ENCODE measurements at places on chromosomes 13 and 19. TPM values are rescaled to one million over a fixed set of nuclear protein-coding genes. Genes with fewer than 3 reads are reported as not detected.

Gene FSD1
- total RNA-seq = 1.5 TPM

DNA sequence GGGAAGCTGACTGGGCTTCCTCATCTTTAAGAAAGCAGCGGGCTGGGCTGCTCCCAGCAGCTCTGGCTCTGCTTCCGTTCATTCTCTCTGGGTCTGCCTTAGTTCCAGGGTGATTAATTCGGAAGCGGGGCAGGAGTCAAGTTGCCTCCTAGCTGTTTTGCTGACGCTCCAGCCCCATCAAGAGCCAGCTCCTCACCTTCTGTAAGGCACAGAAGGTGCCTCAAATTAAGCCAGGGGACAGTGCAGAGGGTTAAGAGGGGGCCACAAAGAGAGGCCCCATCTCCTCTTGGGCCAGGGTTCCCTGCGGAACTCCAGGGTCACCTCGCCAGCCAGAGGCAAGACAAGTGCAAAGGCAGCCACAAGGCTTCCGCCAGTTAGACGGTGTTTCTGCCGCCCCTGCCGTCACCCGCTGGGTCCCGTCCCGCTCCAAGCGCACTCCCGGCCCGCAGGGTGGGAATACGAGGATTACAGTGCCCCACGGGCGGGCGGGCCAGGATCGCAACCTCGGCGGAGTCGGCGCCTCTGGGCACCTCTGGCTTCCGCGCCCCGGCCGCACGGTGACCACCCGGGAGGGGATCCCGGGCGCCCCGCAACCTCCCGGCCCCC, 508 bp downstream of the SLC15A1 start:
- peak overlapping the region; percentile 36 for H3K4me3 ChIP-seq
- peaks cover 14% of the 10 kb centered on the region for H3K27me3 ChIP-seq
- H3K36me3 ChIP-seq = no peaks in the 10 kb centered on the region
- no peak for DNase-seq

Gene GSX1
- not detected for total RNA-seq

DNA sequence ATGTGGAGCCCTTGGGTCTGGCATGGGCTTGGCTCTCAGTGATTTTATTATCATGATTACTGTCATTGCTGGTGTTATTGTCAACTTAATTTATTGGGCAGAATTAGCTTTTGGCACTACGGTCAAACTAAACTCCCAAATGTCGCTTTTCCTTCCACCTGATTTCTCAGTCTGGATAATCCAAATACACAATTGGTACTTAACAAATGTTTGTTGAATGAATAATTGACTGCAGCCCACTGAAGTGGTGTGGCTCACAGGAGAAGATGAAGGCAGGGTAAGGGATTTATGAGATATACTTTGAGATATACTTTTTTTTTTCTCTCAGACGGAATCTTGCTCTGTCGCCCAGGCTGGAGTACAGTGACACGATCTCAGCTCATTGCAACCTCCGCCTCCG, 1.5 kb downstream of the COLGALT1 start:
- no peak for DNase-seq
- H3K4me3 ChIP-seq = no peak overlapping the region
- H3K4me1 ChIP-seq = peaks cover 13% of the 10 kb centered on the region
- no peak overlapping the region for H3K27ac ChIP-seq

GRCh38 chr13:65629926-65630325, 1600.2 kb downstream of the PCDH9 start:
- H3K4me1 ChIP-seq = no peaks in the 10 kb centered on the region
- no peaks in the 10 kb centered on the region for H3K27me3 ChIP-seq
- no peak overlapping the region for H3K27ac ChIP-seq

Gene KLF1
- total RNA-seq = not detected

DNA sequence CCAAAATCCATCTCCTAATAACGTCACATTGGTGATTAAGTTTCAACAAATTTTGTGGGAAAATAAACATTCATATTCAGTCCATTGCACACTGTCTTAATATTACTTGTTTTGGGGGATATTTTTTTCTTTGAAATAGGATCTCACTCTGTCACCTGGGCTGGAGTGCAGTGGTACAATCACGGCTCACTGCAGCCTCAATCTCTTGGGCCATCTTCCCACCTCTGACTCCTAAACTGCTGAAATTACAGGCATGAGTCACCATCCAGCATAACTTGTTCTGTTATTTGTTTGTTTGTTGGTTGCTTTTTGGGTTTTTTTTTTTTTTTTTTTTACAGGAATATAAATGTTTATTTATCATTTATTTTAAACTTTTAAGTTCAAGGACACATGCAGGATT, 556.1 kb upstream of the SLITRK6 start:
- no peaks in the 10 kb centered on the region for H3K36me3 ChIP-seq
- no peak overlapping the region for H3K4me3 ChIP-seq
- no peak overlapping the region for H3K27ac ChIP-seq
- DNase-seq = no peak
- H3K27me3 ChIP-seq = no peaks in the 10 kb centered on the region
- no peaks in the 10 kb centered on the region for H3K4me1 ChIP-seq

DNA sequence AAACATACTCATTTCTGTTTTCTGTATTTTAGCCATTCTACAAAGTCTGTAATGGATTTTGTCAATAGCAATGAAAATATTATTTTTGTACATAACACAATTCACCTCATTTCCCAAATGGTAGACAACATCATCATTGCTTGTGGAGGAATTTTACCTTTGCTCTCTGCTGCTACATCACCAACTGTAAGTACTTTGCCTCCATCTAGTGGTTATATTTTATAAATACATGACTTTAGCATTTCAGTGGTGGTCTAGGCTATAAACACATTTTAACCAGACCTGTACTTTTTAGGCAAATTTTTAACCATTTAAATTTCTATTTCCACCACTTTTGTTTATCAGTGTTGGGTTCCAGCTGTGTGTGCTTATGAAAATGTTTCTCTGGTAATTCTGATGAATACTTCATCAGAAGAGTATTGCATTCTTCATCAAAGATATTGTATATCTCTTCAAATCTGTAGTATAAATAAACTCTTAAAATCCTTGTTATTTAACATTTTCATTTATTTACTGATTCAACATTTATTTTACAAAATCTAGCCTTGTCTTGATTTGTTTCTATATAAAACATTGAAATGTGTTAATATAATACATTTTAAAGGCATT, 222.4 kb downstream of the NBEA start:
- H3K36me3 ChIP-seq = no peaks in the 10 kb centered on the region
- H3K4me1 ChIP-seq = peaks cover 11% of the 10 kb centered on the region
- H3K27ac ChIP-seq = no peak overlapping the region
- no peak overlapping the region for H3K4me3 ChIP-seq

- peaks cover 48% of the 10 kb centered on the region for H3K4me1 ChIP-seq
- H3K36me3 ChIP-seq = peaks cover 6% of the 10 kb centered on the region
- peak within 1 kb of the TSS; percentile 76 for H3K4me3 ChIP-seq
- H3K27ac ChIP-seq = peak within 1 kb of the TSS; percentile 95
- no peaks in the 10 kb centered on the region for H3K27me3 ChIP-seq
Observed at GRCh38 chr19:55116859-55117662, at the start of gene PPP1R12C. Gene PPP1R12C, minus strand, starts transcription at chr19:55117637. Its CDS starts 94 bp downstream, at chr19:55117543.

DNA sequence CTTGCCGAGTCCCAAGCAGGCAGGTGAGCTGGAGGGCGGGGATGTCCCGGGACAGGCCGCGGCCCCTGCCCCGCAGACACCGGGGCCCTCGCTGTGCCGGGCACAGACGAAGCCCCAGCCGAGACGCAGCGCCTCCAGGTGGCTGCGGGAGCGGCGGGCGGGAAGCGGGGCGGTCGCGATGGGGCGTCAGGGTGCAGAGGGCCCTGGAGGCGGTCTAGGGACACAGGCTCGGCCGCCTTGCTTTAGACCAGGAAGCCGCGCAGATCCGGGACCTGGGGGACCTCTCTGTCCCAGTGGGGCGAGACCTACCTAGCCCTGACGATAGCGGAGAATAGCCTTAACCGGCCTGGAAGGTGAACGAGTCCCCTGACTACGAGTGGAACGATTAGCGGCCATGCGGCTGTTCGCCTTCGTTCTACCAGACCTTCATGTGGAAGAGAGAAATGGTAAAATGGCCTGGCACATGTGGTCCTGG, 4.2 kb upstream of the ZNF564 start:
- no peaks in the 10 kb centered on the region for H3K4me1 ChIP-seq
- no peak for DNase-seq
- H3K27me3 ChIP-seq = no peaks in the 10 kb centered on the region

DNA sequence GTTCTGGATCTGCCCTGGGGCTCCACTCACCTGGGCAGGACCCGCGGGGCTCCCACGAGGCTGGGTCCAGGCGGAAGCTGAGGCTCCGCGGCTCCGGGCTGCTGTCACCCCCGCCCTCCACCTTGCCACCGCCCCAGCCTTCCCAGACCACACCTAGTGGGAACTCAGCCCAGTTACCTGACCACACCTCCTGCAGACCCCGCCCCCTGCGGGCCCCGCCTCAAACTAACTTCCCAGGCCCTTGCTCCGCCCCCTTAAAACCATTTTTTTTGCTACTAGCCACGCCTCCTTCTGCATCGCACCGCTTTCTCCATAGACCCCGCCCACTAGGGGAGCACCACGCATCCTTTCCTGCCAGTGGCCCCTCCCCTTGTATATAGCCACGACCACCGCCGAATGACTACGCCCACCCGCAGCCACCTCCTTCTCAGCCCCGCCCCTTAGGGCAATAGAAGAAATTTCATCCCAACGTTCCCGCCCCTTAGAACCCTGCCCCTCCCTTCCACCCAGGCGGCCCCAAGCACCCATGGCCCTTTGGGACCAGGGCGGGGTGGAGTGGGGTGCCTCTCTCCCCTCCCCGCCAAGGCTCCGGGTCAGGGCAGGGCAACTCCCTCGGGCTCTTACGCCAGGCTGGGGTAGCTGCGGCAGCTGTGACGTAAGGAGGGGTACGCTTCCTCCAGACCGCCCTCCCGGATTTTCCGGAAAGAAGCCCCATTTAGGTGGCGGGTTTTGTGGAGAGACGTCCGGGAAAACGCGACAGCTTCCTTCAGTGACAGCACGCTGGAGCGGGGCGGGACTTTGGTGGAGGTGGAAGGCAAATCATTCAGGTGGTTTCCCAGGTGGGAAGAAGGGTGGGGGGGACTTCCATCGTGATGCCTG, at the start of gene SH2D3A:
TSS of gene SH2D3A (minus strand) at position 79 of the 879 bp plus-strand sequence. CDS start 3,687 bp downstream, outside the sequence.
- H3K27me3 ChIP-seq = peaks cover 42% of the 10 kb centered on the region
- H3K4me3 ChIP-seq = peak within 1 kb of the TSS; percentile 28
- H3K4me1 ChIP-seq = no peaks in the 10 kb centered on the region
- H3K27ac ChIP-seq = peak within 1 kb of the TSS; percentile 24
- no peaks in the 10 kb centered on the region for H3K36me3 ChIP-seq

DNA sequence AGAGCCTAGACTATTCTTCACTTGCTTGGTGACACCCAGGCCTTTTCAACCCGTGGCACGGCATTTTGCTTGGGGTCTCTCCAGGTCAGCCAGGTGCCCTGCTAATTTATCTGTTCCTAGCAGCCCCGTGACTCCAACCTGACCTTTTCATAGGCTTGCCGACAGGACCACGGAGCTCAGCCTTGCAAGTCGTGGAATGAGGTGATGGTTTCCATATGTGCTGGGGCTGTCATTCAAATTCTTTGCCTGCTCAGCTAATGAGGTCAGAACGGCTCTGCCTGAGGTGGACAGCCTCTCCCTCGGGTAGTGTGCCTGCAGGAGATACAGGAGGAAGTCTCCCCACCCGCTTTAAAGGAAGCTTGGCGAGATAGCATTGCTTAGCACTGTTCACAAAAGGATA, 61.0 kb downstream of the SHISA2 start:
- no peaks in the 10 kb centered on the region for H3K27me3 ChIP-seq
- H3K36me3 ChIP-seq = no peaks in the 10 kb centered on the region
- no peak for DNase-seq
- no peak overlapping the region for H3K4me3 ChIP-seq
- H3K27ac ChIP-seq = no peak overlapping the region

DNA sequence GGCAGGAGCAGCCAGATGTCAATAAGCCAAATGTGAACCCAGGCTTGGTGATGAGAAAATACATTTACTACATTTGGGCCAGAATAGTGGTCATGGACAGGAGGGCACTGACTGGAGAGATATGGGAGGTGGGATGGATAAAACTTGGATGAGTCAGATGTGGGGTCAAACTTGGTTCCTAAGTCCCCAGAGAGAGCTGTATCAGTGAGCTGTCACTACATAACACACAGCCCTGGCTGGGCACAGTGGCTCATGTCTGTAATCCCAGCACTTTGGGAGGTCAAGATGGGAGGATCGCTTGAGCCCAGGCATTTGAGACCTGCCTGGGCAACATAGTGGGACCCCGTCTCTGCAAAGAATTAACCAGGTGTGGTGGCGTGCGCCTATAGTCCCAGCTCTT, 51.6 kb upstream of the EHD2 start:
- H3K36me3 ChIP-seq = no peaks in the 10 kb centered on the region
- H3K27ac ChIP-seq = peak overlapping the region; percentile 93
- no peaks in the 10 kb centered on the region for H3K27me3 ChIP-seq
- no peak overlapping the region for H3K4me3 ChIP-seq
- DNase-seq = no peak

Gene C5AR1
- total RNA-seq = 7.8 TPM

DNA sequence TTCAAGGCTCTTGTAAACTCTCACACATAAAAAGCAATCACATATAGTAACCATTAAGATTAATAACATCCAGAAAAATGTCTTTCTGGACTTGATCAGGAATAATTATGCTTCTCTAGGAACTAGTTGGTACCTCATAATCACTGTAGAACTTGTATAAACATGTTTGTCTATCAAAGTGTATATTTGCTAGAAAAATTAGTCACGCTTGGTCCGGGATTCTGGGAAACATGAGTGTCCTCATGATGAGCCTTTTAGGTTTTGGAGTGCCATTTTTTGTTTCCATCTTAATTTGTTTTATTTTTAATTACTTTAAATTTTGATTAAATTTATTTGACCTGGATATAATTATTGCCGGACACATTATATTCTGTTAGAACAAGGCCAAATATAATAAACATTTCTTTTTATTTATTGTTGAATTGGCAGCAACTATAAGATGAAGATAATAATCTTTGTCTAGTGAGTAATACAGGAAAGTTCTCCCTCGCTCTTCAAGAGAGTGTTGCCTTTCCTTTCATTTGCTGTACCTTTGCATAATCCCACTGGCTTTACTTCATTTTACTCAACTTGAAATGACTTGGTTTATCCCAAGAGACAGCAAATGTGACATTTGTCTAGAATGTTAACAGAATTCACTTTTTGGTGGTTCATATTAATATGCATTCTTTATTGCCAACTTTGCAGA, 207.0 kb downstream of the NALCN start:
- no peaks in the 10 kb centered on the region for H3K27me3 ChIP-seq
- H3K36me3 ChIP-seq = no peaks in the 10 kb centered on the region

Gene TYROBP
- 71.5 TPM for total RNA-seq
